ENCODE measurements at places on chromosomes 1 and 21.

DNA sequence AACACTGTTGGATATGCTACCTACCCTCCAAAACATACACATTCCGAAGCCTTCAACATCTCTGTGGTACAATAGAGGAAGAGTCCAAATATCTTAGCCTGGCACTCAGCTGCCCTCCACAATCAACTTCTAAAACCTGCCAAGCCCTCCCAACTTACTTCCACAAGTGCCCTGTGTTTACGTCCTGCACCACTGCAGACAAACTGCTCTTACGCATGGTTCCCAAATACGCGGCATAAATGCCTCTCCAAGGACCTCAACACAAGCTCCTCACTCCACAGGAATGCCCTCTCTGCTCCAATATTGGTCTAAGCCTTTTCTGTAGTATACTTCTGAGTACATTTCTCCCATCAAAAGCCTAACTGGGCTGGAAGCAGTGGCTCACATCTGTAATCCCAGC lies 6.8 kb downstream of the AK2 start:
- no peak for DNase-seq

- no peak for DNase-seq
Measured at GRCh38 chr1:178613271-178613945, 100.5 kb downstream of the TEX35 start.

DNA sequence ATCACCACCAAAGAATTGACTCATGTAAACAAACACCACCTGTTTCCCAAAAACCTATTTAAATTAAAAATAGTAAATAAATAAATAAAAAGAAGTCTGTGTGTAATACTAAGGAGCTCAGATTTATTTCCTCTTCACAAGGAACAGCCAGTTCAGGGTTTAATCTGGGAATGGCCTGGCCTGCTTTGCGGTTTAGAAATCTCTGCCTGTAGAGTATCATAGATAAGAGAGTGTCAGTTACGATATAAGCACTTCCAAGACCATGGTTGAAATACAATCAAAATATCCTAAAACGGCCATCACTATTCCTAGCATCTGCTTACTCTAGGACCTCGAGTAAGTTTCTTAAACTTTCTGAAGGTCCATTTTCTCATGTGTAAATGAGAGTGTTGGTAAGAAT lies 274.4 kb downstream of the PLPP3 start:
- DNase-seq, result no peak

DNA sequence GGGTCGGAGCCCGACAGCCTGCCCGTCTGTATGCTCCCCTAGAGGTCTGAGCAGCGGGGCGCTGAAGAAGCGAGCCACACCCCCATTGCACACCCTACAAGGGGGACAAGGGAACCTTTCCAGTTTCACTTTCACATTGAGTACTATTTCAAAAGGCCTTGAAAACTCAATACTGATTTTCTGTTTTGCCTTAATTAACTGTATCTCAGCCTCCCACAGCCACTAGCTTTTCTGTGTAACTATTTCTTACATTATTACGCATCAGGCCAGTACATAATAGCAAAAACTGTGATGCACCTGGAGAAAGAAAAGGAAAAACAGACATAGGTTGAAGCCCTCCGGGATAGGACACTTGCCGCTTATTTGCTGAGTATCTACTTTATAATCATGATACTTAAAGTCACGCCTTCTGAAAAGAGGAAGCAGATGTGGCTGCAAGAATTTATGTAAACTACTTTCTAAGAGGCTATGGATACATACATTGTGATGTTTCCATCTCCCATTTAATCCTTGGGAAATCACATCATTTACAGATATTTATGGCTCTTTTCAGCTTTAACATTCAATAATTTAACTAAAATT lies 1719.5 kb downstream of the MRPL39 start:
- DNase-seq, result no peak

DNA sequence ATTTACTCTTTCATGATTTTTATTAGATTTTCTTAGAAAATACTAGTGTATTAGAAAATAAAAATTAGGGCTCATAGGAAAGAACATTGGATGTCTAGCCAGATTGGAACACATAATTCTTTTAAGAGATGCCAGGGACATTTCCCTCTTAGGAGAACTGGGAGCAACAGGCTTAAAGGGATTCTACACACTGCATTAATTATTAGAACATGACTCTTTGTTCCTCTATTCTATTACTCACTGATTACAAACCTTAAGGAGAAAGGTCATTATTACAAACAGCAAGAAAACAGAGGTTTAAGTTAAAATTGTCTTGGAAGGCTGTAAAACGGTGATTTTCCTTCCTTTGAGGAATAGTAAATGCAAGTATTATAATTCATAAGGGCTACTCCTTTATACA lies 32.9 kb upstream of the VAV3 start:
- DNase-seq, result no peak

GRCh38 chr21:45449658-45450422 lies 44.9 kb downstream of the COL18A1 start:
- no peak for DNase-seq

- DNase-seq, result no peak
Measured at GRCh38 chr1:157437296-157437695, 115.0 kb downstream of the FCRL5 start.

- no peak for DNase-seq
Measured at GRCh38 chr1:3465091-3465934, 10.8 kb downstream of the ARHGEF16 start.

- DNase-seq, result no peak
Measured at GRCh38 chr1:33121728-33122127, 40.8 kb downstream of the AZIN2 start.

- peak; percentile 75 for DNase-seq
Measured at GRCh38 chr1:40824591-40825434, 37.4 kb downstream of the CITED4 start.

- peak; percentile 97 for DNase-seq
Measured at GRCh38 chr1:21251773-21252471, 38.3 kb downstream of the ECE1 start.

- no peak for DNase-seq
Measured at GRCh38 chr1:41232305-41232704, 9.8 kb downstream of the SCMH1 start.

- DNase-seq, result no peak
Measured at GRCh38 chr1:112060261-112060660, 70.8 kb upstream of the KCND3 start.

All from astrocyte (in vitro differentiated cells and primary cell).